ENCODE measurements at places on chromosomes 6 and 20. TPM values are rescaled to one million over a fixed set of nuclear protein-coding genes. Genes with fewer than 3 reads are reported as not detected.

DNA sequence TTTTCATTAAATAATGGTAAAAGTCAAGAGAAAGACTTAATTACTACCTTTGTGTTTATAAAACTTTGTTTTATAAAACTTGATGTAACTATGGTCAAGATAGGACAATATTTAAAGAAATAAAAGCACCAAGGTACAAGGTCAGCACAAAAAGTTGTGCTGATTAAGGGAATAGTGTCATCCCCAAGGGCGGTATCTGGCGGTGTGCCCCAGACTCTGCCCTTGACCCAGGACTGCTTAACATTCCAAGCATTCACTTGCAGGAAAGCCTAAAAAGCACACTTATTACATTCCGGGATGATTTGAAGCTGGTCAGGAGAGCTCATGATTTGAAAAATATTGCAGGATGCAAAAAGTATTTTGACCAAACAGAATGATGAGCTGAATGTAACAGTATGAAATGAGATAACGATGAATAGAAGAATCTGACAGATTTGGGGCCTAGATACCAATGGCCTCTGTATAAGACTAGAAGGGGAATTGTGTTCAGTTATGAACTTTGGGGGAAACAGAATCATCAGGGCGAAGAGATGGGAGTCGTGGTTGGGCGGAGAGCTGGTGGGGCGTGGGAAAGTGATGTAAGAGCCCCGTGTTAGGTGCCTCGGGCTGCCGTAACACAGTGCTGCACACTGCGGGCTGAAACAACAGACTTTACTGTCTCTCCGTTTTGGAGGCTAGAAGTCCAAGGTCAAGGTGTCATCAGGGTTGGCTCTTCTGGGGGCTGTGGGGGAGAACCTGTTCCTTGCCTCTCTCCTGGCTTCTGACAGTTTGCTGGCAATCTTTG, 77.2 kb downstream of the CDC5L start:
- H3K4me3 ChIP-seq, result no peak overlapping the region
- DNase-seq, result no peak
- no peak overlapping the region for H3K27ac ChIP-seq

DNA sequence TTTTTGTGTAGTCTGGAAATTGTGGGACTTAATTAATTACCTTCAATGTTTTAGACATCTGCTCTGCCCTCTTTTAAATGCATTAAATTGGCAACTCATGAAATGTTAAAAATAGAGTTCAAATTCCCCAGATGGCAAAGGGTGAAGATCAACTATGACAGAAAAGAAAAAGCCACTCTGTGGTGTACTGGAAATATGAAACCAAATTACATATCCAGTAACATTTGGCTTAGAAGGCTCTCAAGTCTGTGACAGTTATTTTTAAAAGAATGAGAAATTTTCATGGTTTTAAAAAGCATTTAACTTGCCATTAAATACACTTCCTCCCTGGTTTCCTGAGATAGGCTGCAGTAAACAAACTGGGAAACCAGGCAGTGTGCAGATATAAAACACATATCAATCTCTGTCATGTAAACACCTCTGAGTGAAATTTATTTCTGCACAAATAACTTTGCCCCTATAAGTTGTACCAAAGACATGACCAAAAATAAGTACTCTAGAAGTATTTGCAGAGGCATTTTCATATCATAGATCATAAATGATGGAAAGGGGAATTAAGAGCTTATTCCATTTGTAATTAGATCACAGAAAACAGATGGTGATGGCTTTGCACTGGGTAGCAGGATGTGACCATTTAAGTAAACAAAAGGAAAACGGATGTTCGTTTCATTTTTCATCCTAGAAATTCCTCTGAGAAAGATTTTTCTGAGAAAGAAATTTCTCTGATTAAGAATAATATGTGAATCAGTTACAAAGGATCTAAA, 360.1 kb downstream of the SAMD5 start:
- no peak overlapping the region for H3K4me3 ChIP-seq
- no peaks in the 10 kb centered on the region for H3K4me1 ChIP-seq
- no peak for DNase-seq
- H3K27me3 ChIP-seq, result no peaks in the 10 kb centered on the region

GRCh38 chr20:4041748-4042411, 26.5 kb upstream of the RNF24 start:
- H3K27me3 ChIP-seq, result peaks cover 1% of the 10 kb centered on the region
- peaks cover 5% of the 10 kb centered on the region for H3K36me3 ChIP-seq
- H3K4me1 ChIP-seq, result peaks cover 32% of the 10 kb centered on the region
- no peak overlapping the region for H3K4me3 ChIP-seq

- no peaks in the 10 kb centered on the region for H3K36me3 ChIP-seq
- H3K27me3 ChIP-seq, result no peaks in the 10 kb centered on the region
- no peak for DNase-seq
- H3K4me3 ChIP-seq, result no peak overlapping the region
- no peak overlapping the region for H3K27ac ChIP-seq
- H3K4me1 ChIP-seq, result no peaks in the 10 kb centered on the region
Measured at GRCh38 chr20:40446888-40447287, 242.1 kb downstream of the MAFB start.

GRCh38 chr6:81897793-81898192, 145.3 kb upstream of the TENT5A start:
- no peak overlapping the region for H3K27ac ChIP-seq
- no peaks in the 10 kb centered on the region for H3K4me1 ChIP-seq
- H3K27me3 ChIP-seq, result no peaks in the 10 kb centered on the region

DNA sequence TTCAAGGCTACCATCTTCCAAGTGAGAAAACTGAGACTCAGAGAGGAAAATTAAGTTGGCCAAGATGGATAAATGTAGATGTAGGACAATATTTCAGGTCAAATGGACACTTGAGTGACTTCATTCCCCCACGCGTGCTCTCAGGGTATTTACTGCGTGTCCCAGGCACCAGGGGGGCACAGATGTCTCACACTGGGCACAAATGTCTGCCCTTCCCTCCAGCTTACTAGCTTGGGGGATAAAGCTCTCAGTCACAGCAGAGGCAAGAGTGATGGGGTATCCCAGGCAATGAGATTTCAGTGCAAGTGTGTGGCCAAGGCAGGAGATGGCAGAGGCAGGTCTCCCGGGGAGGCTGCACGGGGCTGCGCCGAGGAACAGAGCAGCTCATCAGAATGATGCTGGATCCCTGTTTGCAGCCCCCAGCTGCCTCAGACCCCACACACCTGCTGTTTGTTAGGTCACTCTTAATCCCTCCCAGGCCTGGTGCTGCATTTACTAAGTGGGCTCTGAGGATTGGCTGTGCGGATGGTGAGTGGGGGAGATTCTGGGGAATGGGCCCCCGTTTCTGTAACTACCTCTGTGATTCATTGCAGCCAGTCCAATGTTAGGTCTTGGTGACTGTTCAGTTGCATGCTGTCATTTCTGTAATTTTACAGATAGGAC, 44.1 kb downstream of the PTK7 start:
- no peaks in the 10 kb centered on the region for H3K4me1 ChIP-seq
- peaks cover 2% of the 10 kb centered on the region for H3K27me3 ChIP-seq

GRCh38 chr20:54914995-54915394, 439.6 kb downstream of the DOK5 start:
- DNase-seq, result no peak
- no peaks in the 10 kb centered on the region for H3K4me1 ChIP-seq
- H3K36me3 ChIP-seq, result no peaks in the 10 kb centered on the region
- no peaks in the 10 kb centered on the region for H3K27me3 ChIP-seq

GRCh38 chr6:43995137-43995536, 132.1 kb downstream of the MRPL14 start:
- H3K4me3 ChIP-seq, result no peak overlapping the region
- no peaks in the 10 kb centered on the region for H3K36me3 ChIP-seq
- H3K27me3 ChIP-seq, result peaks cover 1% of the 10 kb centered on the region
- no peak overlapping the region for H3K27ac ChIP-seq
- peaks cover under 1% of the 10 kb centered on the region for H3K4me1 ChIP-seq

- peak overlapping the region; percentile 49 for H3K4me3 ChIP-seq
- no peak for DNase-seq
- no peaks in the 10 kb centered on the region for H3K36me3 ChIP-seq
Measured at GRCh38 chr6:6723921-6724538, 135.5 kb downstream of the LY86 start.

Gene RPS6KA2
- total RNA-seq, result 2.8 TPM

Gene BCKDHB
- total RNA-seq, result 15.6 TPM

Gene KCNK16
- total RNA-seq, result not detected

Gene SOX4
- total RNA-seq, result 0.95 TPM

Gene TREML2
- 3.5 TPM for total RNA-seq

Gene BTNL2
- total RNA-seq, result not detected

Gene MARCKS
- not detected for total RNA-seq

All from activated CD4-positive, alpha-beta T cell treated with anti-CD3 and anti-CD28 coated beads, Interleukin-2, amount 10 ng/mL, durations not matched to agents 24 days and 14 days (primary cell).